ENCODE measurements at places on chromosomes 11 and 22. TPM values are rescaled to one million over a fixed set of nuclear protein-coding genes. Genes with fewer than 3 reads are reported as not detected.

The PGR gene
- total RNA-seq = 0.94 TPM

The CALCA gene
- total RNA-seq = not detected

The BIK gene
- 2.3 TPM for total RNA-seq

The SLC22A6 gene
- not detected for total RNA-seq

The RAB3IL1 gene
- 9.1 TPM for total RNA-seq

The ASPHD2 gene
- 0.89 TPM for total RNA-seq

The KREMEN1 gene
- total RNA-seq = 8.4 TPM

The TEX54 gene
- total RNA-seq = not detected

The KCNJ1 gene
- 0.20 TPM for total RNA-seq

The UPK3A gene
- total RNA-seq = not detected

The SOX10 gene
- total RNA-seq = 0.15 TPM

The CPT1A gene
- 75.1 TPM for total RNA-seq

The MFRP gene
- total RNA-seq = not detected

The MAPK8IP2 gene
- total RNA-seq = 2.7 TPM

The TRIM29 gene
- total RNA-seq = 9.1 TPM

The CALCB gene
- not detected for total RNA-seq

The CCDC81 gene
- total RNA-seq = 0.52 TPM

The PKNOX2 gene
- 8.7 TPM for total RNA-seq

The KIAA1671 gene
- 45.1 TPM for total RNA-seq

The NLRP14 gene
- total RNA-seq = 0.30 TPM

The UNC93B1 gene
- 132 TPM for total RNA-seq

The SBF2 gene
- total RNA-seq = 25.6 TPM

The ANO5 gene
- 3.0 TPM for total RNA-seq

The OR10A2 gene
- not detected for total RNA-seq

The SLC5A1 gene
- not detected for total RNA-seq

The MUC2 gene
- total RNA-seq = not detected

The TPP1 gene
- total RNA-seq = 191 TPM

The YPEL1 gene
- 6.8 TPM for total RNA-seq

The CNGA4 gene
- 2.9 TPM for total RNA-seq

The CAPN5 gene
- total RNA-seq = 5.4 TPM
